ENCODE measurements at places on chromosomes 1 and 21.

DNA sequence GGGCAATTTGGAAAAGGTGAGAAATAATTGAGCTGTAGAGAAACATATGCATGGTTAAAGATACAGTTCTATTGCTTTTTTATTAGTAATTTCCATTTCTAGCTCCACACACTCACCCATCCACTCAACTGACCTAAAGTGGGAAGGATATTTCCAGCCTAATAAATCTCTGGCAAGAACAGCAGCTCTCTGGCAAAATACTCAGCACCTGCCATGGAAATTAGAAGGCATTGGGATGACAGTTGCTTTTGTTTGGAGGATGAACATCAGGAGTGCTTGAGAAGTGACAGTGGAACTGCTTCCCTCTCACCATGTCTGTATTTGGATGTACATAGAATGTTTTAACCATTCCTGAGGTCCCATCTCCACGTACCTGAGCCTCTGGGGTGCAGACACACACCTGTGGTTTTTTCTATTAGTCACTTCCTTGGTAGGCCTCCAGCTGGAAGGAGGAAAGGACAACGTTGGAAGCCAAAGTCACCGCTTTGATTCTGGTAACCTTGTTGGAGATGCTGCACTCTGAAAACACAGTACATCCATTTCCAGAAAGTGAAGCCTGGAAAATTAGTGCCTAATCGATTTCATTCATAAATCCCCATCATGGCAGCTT lies 62.3 kb upstream of the RUNX1 start:
- DNase-seq: no peak

DNA sequence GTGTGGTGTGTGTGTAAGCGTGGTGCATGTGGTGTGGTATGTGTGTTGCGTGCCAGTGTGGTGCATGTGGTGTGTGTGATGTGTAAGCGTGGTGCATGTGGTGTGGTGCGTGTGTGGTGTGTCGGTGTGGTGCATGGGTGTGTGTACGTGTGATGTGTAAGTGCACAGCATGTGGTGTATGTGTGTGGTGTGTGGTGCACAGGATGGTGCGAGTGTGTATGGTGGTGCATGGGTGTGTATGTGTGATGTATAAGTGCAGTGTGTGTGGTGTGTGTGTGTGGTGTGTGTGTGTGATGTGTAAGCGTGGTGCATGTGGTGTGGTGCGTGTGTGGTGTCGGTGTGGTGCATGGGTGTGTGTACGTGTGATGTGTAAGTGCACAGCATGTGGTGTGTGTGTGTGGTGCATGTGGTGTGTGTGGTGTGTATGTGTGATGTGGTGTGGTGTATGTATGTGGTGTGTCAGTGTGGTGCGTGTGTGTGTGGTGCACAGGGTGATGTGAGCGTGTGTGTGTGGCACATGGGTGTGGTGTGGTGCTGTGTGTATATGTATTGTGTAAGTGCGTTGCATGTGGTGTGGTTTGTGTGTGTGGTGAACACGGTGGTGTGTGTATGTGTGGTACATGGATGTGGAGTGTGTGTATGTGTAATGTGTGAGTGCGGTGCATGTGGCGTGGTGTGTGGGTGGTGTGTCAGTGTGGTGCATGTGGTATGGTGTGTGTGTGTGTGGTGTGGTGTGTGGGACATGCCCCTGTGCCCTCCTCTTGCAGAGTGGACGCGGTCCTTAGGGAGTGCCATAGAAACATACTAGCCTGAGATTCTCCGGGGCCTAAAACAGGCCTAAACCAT lies 1.1 kb upstream of the C2CD2 start:
- no peak for DNase-seq

- DNase-seq: no peak
Observed at GRCh38 chr21:17270229-17270628, 242.6 kb upstream of the CXADR start.

DNA sequence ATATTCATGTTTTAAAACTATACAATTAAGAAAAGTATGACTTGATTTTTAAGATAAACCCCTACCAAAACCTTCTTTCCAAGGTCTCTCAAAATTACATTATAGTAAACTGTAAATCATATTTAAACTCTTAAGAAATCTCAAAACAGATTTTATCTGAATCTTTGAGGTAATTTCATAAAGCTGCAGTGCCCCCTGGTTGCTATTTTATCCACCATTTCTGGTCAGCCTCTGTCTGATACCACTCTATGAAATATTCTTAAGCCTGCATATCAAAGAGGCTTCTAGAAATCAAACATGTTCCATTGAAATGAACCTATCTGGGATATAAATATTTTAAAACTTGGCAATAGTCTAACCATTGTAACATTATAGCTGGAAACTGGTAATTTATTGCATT lies 317.3 kb downstream of the COL11A1 start:
- DNase-seq: no peak

DNA sequence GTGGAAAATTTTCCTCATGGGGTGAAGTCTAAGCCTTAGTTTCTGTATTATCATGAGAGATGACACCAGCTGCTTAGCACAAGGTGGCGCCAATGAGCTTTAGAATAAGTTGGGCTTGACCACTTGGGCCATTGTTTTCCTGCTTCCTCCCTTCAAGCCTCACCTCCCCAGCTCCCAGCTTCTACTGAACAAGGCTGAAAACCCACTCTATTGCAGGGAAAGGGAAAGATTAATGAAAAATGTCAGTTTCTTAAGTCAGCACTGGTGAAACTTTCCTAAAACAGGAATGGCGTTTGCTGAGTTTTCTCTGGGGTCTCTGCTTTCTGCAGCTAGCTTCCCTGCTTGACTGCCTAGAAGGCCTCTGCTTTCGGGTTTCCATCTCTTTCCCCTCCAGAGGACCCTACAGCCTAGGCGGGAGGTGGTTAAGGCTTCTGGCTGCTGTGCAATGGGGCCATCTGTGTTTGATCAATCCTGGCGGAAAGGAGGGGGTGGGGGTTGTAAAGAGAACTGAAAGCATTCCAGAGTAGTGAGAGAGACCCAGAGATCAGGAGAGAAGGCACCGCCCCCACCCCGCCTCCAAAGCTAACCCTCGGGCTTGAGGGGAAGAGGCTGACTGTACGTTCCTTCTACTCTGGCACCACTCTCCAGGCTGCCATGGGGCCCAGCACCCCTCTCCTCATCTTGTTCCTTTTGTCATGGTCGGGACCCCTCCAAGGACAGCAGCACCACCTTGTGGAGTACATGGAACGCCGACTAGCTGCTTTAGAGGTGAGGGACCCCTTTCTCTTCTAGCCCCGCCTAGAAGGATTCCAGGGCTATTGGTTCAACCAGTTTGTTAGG lies at the start of gene OLFML3:
Gene OLFML3, plus strand, starts transcription at position 612 of the 840 bp plus-strand sequence. Its CDS starts 43 bp downstream, at position 655.
- DNase-seq: peak; percentile 74

DNA sequence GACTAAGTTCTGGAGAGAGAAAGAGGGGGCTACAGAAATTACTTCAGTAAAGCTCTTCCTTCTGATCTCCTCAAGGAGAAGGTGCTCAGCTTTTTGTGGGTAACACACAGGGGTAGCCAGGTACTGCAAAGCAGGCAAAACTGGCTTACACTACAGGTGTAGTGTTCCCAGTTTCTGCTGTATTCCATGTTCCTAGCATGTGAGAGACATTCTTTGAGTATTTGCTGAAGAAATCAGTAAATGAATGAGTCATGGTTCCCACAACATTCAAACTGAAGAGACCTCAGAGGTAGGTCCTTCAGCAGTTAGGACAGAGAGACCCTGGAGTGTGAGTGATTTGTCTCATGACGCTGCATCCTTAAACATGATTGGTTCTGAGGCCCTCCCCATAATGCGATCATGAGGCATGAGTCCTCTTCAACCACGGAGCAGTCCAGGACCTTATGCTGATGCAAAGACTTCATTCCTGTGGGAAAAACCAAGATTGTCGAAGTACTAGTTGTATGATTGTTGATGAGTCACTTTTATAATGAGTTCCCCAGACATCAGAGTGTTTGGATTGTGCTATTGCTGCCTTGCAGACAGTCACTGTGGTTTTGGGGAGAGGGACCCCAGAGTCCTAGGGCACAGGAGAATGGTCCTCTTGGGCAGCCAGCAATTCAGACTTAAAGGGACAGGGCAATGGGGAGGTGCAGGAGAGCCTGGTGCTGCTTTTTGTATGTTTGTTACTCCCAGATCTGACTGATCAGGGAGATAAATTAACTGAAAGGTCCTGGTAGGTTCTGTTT lies 2.7 kb upstream of the OR10J4 start:
- no peak for DNase-seq

GRCh38 chr1:20483833-20484518 lies 2.0 kb downstream of the CAMK2N1 start:
- no peak for DNase-seq

DNA sequence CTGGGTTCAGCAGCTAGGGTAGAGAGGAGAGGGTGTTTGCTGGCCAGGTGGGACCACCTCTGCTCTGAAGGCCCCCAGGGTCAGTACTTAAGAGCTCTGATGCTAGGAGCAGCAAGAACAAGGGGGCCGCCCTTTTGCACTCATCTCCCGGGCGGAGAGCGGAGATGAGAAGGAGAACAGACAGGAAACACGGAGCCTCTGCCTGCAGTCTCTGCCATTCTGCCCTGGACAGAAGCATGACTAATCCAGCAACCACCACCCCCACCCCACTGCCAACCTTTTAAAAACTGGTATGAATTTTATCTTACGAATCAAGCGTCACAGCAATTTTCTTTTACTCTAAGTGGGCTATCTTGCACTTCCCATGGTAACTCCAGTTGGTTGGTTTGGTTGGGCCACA lies 34.5 kb downstream of the PARP1 start:
- DNase-seq: no peak

DNA sequence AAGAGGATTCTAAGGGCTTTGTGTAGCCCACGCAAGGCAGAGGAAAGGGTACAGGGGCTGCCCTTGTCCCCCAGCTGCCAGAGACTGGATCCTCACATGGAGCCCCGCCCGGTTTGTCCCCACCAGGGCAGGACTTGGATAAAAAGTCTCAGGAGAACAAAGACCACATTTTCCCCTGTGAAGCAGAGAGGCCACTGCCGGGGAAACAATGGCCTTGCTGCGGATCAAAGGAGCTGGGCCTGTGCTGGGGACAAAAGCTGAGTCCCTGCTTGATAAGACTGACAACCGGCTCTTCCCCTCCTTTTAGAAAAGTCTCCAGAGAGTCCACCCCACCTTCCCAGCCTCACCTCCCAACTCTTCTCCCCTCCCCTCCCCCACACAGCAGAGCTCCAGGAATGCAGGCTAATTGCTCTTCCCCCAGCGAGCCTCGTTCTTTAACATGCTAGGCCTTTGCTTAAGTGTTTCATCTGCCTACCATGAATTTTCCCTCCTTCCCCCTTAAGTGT lies 142.4 kb downstream of the PLPP3 start:
- DNase-seq: no peak

GRCh38 chr21:16842696-16843035 lies 670.2 kb upstream of the CXADR start:
- DNase-seq: no peak

GRCh38 chr1:232550007-232550406 lies 79.9 kb downstream of the SIPA1L2 start:
- no peak for DNase-seq

DNA sequence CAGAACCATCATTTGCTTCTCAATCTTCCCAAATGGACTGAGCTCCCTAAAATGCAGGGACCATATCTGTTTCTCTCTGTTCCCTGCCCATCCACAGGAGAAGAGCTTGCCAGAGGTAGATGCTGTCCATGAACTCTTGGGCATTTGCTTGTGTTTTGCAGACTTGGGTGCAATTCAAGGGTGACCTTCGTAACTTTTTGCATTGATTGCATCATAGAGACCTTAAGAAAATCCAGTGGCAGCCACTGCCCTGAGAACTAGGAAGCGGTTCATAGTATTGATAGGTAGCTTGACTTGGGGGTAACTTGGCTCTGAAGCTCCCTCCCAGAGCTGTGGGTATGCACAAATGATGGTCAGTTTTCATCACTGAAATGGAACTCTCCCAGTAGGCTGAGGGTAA lies 34.3 kb upstream of the EDEM3 start:
- DNase-seq: no peak

GRCh38 chr21:46091118-46091517 lies 6.8 kb upstream of the COL6A2 start:
- DNase-seq: no peak

DNA sequence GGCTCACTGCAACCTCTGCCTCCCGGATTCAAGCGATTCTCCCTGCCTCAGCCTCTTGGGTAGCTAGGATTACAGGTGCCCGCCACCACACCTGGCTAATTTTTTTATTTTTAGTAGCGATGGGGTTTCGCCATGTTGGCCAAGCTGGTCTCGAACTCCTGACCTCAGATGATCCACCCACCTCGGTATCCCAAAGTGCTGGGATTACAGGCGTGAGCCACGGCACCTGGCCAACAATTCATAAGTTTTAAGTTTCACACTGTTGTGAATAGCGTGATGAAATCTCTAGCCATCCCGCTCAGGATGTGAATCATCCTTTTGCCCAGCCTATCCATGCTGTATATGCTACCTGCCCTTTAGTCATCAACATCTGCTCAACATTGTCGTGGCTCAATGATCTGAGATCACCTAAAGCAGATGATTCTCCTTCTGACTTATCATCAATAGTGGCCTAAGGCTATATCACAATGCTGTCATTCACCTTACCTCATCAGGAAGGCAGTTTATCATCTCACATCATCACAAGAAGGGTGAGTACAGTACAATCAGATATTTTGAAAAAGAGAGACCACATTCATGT lies 2.6 kb downstream of the PFDN2 start:
- DNase-seq: peak; percentile 73

GRCh38 chr1:36257375-36257767 lies 33.1 kb downstream of the THRAP3 start:
- peak; percentile 36 for DNase-seq

DNA sequence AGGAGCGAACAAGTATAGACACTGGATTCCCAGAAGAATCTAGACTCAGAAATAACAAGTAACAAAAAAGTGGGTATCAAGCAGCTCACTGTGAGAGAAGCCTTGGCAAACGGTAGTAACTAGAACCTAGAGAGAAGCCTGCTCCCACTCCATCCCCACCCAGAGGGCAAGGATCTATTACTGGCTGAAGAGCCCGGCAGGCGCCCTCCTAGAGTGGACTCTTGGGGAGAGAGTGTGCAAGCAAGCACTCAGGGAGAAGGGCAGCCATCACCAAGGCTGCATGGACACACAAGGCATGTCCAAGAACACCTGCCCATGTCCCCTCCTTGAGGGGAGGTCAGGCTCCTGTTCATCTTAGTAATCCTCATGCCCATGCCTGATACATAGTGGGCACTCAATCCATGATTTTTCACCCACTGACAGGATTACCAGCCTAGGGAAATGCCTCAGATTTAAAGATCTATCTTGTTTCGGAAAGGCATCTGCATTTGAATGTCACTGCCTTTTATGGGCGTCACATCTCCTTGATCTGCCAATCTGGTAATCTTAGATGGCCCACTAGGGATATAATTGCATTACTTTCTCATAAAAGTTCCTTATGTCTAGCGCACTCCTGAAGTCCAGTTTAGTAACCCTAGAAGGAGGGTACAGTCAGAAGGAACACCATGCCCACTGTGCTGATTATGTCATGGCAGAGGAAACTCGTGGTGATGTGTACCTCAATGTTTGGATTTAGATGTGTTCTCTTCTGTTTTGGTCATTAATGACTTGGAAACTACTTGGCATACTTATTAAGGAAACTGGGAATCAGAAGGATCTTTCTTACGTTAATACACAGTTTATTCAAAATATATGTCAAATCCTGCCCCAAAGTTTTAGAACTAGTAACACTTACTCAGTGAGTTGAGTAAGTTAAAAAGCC lies 14.4 kb downstream of the CNN3 start:
- no peak for DNase-seq

All from activated CD4-positive, alpha-beta T cell treated with anti-CD3 and anti-CD28 coated beads for 48 hours (primary cell).